Substantia nigra (tissue), 51 donors: ENCODE measurements at places on chromosomes 6 and 20.

DNA sequence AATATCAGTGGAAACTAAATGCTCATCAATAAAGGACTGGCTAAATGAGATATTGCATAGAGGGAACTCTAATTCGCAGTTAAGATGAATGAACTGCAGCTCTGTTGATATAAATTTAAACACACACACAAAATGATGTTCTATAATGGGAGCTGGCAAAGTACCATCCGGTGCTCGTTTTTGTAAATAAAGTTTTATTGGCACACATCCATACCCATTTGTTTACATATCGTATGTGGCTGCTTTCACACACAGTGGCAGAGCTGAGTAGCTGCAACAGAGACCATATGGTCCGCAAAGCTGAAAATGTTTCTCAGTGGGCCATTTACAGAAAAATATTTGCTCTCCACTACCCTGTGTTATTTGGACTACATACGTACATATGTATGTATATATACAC, 120.7 kb downstream of the EDN3 start:
- no peak for DNase-seq

DNA sequence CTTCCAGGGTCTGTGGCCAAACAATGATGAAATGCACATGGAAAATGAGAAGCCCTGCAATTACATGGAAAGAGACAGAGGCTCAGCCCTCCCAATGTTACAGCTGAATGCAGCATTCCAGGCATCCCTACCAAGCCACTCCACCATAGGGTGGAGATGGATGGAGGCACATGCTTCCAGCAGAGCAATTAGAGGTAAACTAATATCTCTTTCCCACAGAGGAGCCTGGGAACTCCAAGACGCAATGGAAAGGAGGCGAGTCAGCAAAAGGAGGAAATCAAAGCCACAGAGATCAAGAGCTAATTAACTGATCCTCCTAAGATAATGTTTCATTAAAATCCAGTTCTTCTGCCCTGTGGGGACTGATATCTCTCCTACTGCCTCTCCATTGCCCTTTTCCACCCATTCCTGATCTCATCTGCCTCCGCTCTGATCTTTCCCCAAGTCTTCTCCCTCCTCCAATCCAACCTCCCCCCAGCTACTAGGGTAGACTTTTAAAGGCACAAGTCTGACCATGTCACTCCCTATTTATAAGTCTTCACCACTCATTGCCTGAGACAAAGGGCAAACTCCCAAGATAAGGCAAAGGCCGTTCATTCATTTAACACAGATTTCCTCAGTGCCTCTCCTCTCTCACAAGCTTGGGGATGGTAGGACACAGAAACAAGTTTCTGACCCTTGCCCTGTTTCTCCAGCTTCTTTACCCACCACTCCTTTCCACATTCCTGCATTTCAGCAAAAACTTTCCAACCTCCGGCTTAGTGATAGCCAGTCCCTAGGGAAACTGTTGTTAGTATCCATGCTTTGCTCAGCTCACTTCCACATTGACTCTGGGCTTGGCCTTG, 14.3 kb upstream of the KCNB1 start:
- no peak for DNase-seq

DNA sequence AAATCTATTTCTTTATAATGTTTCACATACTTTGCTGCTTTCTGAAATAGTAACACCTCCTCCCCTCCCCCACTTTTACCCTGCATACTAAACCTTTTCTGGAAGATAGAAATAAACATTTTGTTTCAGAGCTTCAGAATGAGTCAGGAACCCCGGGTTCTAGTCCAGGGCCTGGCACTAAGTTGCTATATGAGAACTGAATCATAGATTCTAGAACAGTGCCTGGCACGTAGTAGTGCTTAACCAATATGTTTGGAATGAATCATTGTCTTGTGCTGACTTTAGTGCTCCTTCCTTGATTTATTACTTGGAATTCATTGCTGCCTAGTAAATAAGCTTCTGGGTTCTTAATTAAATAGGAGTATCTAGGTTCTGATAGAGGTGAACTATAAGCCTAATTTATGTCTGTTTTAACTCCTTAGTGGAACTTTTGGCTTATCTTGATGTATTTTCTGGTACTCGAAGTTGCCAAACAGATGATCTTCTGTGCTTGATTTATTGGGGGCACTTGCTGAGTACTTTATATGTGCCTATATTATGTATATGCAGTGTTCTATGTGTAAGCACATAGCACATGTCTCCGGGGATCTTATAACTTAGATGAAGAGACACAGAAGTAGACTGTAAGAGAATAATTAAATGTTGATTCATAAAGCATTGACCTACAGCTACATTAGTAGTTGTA, 18.6 kb downstream of the TAB2 start:
- no peak for DNase-seq

GRCh38 chr6:121504227-121504626, 68.8 kb downstream of the GJA1 start:
- no peak for DNase-seq

DNA sequence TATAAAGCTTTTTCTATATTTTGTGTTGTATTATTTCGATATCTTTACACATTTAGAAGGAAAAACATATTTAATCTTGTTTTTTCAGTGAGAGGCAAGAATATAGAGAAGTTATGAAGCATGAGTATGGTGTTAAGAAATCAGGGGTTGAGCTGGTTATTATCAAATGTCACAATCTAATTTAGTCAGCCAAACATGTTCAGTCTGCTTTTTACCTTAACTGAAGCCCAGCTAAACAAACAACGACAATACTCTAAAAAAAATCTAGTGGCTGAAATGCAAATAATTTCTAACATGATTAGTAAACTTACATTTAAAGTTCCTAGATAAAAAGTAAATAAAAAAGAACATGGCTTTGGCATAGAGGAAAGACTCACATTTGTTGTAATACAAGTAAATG, 433.8 kb upstream of the NRSN1 start:
- DNase-seq, result no peak

GRCh38 chr6:13851330-13851729, 37.0 kb upstream of the MCUR1 start:
- no peak for DNase-seq

- no peak for DNase-seq
These were observed 12.2 kb downstream of the SUN5 start for GRCh38 chr20:32991792-32992641.

DNA sequence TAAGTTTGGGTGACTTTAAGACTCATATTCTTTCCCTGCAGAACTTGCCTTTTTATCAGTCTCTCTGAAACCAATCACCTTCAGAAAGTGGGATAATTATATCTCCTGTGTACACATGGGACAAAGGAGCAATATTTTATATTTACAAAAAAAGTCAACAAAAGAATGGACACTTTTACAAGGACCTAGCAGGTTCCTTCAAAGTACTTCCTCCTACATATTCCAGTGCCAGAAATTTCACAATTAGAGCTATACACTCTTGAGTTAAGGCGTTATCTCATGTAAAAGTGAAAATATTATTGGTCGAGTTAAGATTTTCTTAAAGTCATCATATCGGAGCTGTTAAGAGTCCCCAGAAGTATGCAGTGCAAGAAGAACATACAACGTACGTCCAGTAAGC, 98.9 kb upstream of the MAFB start:
- no peak for DNase-seq

DNA sequence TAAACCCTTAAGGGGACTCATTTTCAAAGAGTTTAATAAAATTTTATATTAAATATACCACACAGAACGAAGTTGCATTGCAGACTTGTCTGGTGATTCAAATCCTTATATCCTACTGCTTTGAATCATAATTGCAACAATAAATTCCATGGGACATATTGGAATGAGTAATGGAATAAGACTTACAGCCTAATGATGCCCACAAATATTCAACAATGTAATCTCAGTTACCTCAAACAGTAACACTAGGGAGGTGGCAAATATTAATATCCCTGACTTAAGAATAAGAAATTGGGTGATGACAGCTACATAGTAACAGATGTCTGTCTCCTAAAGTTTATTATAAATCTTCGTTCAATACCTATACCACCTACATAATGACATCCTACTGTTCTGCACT, 52.6 kb downstream of the BMP5 start:
- no peak for DNase-seq

- no peak for DNase-seq
These were observed 308.4 kb downstream of the PACRG start for GRCh38 chr6:163036160-163036645.

DNA sequence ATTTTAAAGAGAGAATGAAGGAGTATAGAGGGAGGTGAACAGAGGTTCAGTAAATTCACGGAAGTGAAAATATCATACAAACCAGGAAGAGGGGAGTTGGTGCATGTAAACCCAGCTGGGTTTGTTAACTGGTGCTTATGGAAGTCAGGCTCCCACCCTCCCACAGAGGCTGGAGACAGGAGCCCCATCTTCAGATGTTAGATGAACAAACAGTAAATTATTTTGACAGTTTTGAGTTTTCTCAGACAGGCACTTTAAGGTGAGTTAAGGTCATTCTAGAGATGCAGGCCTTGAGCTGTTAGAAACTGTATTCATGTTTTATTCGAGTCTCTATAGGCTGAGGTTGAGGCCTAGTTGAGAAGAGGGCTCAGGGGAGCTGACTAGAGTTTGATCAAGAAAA, 41.8 kb upstream of the FUCA2 start:
- no peak for DNase-seq
